ENCODE measurements at places on chromosomes 4 and X.
A peak's percentile ranks its signal among the peaks of the same experiment; 100 is the strongest.

- no peak for DNase-seq
Observed at GRCh38 chr4:115515772-115516171, 402.4 kb upstream of the NDST4 start.

DNA sequence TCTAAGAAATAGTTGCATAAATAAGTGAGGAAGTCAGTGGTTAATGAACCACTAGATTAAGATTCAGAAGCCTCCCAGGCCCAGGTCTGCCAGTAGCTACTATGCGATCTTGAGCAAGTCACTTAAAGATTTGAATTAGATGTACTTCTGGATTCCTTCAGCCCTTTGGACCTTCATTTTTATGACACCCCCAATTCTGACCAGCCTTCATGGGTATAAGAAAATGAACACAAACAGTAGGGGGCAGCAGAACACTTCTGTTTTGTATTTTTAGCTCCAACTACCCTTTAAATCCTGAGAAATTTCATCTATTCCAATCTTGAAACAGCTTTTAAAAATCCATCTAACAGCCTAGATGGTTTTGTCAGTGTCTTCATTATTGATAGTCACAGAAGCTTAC is 19.0 kb downstream of the TMEM47 start:
- DNase-seq, result peak; percentile 30

- DNase-seq, result no peak
Observed at GRCh38 chrX:130171446-130172126, at the start of gene RAB33A. Gene RAB33A, plus strand, starts transcription at chrX:130171962. Its CDS starts 101 bp downstream, at chrX:130172063.

DNA sequence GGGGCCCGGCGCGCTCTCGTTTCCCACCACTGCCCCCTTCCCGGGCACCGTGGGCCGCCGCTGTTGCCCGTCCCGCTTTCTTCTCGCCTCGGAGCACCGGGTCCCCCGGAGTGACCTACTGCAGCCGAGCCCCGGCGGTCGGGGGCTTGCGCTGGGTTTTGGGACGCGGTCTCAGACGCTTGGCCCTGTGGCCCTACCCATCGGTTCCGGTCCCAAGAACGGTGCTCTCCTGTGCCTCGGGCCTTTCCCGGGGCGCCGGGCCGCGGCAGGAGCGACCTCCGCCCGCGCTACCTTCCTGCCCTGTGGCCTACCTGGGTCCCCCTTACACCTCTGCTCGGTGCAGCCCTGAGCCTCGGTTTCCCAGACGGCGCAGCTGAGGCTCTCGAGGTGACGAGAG is 21.6 kb upstream of the HMX1 start:
- DNase-seq, result no peak

GRCh38 chr4:139441029-139441428 is 12.9 kb upstream of the RAB33B start:
- no peak for DNase-seq

DNA sequence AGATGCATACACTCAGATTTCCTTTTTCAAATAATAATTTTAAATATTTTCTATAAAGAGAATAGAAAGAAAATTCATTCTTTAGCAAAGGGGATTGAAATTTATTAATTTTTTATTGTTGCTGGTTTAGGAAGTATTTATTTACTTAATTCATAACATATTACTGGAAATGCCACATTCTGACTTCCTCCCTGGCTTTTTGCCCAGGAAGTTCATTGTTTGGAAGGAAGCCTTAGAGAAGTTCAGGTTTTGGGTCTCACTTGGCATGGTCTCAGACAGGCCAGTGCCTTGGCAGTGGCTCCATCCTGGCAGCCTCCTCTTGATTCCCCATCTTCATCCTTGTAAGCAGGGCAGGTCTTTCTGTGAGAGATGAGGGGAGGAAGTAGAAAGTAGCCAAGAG is 50.5 kb downstream of the IL15 start:
- no peak for DNase-seq

DNA sequence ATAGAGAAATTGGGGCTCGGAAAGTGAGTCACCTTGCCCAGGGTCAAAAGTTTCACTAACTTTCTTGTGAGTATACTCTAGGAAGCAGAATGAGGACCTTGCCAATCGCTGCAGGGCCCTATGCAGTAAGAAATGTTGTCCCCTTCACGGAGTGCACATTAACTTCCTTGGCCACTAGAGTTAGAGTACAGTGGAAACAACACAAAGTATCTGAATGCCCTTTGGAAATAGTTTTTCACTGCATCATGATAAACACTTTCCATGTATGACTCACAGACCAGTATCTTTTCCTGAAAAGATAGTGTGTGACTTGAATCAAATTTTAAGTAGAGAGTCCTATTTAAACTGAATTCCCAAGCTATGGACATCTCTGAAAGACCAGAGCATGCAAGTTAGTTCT is 45.5 kb upstream of the STK26 start:
- DNase-seq, result no peak

DNA sequence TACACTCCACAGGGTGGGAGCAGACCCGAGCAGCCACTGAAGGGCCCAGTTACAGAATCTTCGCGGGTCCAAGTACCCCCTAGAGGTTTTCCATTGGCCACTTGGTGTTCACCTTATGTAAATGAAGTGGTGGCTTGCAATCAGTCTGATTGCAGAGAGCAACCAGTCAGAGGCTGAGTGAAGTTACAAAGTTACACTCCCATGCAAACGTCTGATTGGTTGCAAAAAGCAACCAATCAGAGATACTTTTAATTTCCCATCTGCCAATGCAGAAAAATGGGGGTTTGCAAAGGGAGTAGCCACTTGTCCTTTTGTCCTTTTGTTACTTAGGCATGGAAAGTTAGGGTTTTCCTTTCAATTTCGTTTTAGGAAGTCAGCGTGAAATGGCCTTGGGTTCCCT is 27.0 kb upstream of the NKAP start:
- no peak for DNase-seq

GRCh38 chr4:157265281-157265680 is 44.8 kb downstream of the GRIA2 start:
- DNase-seq, result peak; percentile 6

DNA sequence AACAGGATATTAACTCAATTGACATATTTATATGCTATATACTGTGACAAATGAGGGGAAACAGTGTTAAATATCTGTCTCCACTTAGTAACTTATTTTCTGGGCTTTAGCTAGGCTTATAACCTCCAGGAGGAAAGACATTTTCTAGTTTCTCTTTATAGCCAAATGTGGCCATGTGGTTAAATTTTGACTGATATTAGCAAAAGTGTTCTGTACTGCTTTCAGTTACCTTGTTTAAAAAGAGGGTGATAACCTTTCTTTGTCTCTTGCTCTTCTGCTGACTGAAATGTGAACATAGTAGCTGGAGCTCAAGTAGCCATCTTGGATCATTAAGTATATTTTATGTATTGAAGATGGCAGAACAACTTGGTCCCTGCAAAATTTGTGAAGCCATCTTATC is 253.7 kb downstream of the PDHA2 start:
- DNase-seq, result no peak

- DNase-seq, result no peak
Observed at GRCh38 chrX:49308604-49309269, 5.3 kb downstream of the GAGE10 start.

DNA sequence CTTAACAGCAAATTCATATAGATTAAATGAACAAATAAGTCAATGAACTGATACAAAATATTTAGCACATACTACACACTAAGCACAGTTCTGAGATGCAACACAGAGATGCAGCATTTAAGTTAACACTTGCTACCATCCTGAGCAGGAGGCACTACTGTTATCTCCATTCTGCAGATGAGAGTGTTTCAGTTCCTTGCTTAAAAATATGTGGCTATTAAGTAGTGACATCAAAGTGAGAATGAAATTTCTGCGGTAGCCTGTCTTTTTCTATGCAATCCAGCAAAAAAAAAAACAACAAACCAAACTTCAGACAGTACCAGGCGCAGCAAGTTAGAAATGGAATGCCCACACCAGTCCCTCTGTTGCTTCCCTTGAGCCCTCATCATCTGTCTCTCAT is 90.8 kb downstream of the SHISA3 start:
- no peak for DNase-seq

DNA sequence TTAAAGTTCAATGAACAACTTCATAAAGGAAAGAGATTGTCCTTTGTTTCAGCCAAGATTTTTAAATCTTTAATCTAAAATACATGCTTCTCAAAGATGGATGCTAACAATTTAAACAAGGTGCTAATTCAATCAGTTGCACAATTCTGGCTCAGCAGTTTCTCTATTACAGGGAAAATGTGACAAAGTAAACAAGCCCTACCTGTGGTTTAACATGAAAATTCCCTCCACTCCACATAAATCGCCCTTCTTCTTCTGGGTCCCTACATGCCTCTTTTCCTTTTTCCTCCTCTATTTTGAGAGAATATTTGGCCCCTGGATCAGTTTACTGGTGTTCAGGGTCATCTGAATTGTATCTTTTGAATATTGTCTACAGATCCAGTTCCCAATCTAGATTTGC is 80.6 kb downstream of the FRYL start:
- no peak for DNase-seq

DNA sequence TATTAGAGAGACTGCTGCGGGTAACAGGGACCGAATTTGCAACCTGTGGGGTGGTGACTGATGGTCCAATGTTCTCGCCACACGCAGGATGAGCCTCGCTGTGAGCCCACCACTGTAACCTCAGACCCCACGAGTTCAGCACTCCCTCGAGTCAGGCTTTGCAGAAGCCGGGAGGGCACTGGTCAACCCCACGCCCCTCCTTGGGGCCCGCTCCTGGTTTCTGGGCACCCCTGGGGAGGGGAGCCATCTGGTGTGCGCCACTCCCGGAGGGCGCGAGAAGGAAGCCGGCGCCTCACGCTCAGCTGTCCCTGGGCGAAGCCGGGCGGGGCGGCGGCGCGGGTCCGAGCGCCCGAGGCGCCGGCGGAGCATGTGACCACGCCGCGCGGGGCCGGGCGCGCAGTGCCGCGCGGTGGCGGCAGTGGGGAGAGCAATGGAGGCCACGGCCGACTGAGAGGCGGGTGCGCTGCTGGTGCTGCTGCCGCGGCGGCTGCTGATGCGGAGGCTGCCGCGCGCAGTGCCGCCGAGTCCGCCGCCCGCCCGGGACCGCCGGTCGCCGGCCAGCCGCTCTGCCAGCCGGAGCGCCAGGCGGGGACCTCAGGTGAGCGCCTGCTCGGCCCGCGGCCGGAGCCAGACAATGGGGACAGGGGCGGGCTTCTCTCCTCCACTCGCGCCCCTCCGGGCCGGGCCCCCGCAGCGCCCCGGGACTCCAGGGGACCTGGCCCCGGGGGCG is 100.1 kb downstream of the CEP135 start:
- DNase-seq, result peak; percentile 22

DNA sequence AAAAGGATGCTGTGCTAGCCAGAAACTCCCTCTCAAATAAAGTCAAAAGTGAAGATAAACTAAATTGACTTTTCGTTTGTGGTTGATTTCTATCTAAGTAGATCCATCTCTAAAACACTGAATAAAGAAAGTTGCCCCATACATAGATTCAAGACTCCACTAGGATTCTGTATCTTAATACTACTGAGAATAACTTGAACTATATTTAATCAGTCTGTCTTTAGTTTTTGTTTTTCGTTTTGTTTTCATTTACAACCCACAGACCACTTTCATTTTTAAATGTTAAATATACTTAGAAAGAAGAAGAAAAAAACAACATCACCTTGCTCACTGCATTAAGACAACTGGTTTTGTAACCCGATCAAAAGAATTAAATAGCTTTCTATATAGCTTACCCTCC is 655.0 kb downstream of the RPA4 start:
- DNase-seq, result no peak

- no peak for DNase-seq
Observed at GRCh38 chr4:59612235-59612634, 1587.9 kb upstream of the ADGRL3 start.
